GM23338 (cell line): ENCODE measurements at places on chromosomes 16 and 17. TPM values are rescaled to one million over a fixed set of nuclear protein-coding genes. Genes with fewer than 3 reads are reported as not detected.

DNA sequence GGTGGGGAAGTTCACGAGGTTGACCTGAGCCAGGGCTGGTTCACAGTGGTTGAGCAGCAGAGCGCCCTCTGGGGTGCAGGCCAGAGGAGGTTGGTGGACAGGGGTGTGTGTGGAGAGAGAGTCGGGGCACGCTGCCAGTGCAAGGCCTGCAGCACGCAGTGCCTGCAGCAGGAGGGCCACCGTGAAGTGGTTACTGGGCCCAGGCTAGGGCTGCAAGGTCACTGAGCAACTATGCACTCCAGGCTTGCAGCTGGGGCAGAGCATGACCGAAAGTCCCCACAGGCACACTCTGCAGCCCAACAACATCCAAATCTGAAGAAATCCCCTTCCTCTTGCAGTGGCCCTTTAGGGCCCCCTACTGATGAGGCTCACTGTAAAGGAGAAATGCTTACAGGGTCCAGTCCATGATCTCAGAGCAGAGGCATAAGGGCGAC lies 89.1 kb upstream of the NOL11 start:
- peak; percentile 55 for DNase-seq

The MYADML2 gene
- 0.78 and 1.7 TPM in 2 replicates for total RNA-seq

The ADGRG1 gene
- 0.12 and 0.14 TPM in 2 replicates for total RNA-seq

The RNF222 gene
- total RNA-seq, result 0.07 and 0.31 TPM in 2 replicates

GRCh38 chr16:11350921-11351335 lies 5.7 kb downstream of the RMI2 start:
- no peak for DNase-seq

DNA sequence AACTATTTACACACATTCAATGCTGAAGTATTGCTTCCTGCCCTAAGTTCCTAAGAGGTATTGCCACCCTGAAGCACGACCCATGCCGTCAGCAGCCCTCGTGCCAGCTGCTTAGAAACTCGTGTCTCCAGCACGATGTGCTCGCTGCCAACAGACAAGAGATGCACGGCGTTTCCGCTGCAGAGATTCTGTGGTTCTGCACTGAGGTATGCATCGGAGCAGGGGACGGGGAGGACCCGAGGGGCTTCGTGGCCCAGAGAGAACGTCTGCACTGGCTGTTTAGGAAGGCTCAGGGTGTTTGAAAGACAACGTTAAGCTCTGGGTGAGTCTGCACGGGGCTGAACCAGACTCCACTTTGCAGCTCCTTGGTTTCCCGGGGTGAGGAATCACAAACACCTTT lies 82.7 kb upstream of the CREBBP start:
- DNase-seq, result peak; percentile 24

The OR1A1 gene
- total RNA-seq, result not detected in 2 replicates

- DNase-seq, result no peak
These were observed 5.7 kb downstream of the CCDC102A start for GRCh38 chr16:57530522-57531252.

The BFAR gene
- total RNA-seq, result 82.5 and 126 TPM in 2 replicates

GRCh38 chr16:85072076-85072860 lies 40.0 kb downstream of the CIBAR2 start:
- DNase-seq, result no peak

- no peak for DNase-seq
These were observed 10.9 kb upstream of the TMEM98 start for GRCh38 chr17:32917081-32917480.

- no peak for DNase-seq
These were observed 16.8 kb downstream of the POLR3E start for GRCh38 chr16:22313876-22314470.

The HBQ1 gene
- 3.1 and 6.6 TPM in 2 replicates for total RNA-seq

- DNase-seq, result no peak
These were observed 3.3 kb downstream of the TRPV2 start for GRCh38 chr17:16418685-16419068.
